ENCODE measurements at places on chromosomes 7 and 10. TPM values are rescaled to one million over a fixed set of nuclear protein-coding genes. Genes with fewer than 3 reads are reported as not detected.

DNA sequence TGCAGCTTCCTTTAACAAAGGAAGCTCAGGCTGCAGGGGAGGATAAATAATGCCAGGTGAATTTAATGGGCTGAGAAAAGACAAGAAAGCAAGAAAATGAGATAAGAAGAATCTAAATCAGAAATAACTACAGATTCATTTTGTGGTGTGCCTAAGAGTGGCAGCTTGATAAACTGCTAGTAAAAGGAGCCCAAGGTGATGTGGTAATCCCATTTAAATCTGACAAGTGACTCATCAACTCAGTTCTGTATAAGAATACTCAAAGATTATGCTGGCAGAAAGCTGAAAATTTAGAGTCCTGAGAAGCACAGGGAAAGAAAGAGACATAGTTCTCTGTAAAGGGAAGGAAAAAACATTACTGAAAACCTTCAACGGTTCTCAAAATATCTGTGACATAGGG, 109.4 kb upstream of the PDE1C start:
- H3K36me3 ChIP-seq = no peaks in the 10 kb centered on the region
- no peak for DNase-seq
- H3K27me3 ChIP-seq = no peaks in the 10 kb centered on the region
- no peak overlapping the region for H3K4me3 ChIP-seq
- H3K4me1 ChIP-seq = no peaks in the 10 kb centered on the region

DNA sequence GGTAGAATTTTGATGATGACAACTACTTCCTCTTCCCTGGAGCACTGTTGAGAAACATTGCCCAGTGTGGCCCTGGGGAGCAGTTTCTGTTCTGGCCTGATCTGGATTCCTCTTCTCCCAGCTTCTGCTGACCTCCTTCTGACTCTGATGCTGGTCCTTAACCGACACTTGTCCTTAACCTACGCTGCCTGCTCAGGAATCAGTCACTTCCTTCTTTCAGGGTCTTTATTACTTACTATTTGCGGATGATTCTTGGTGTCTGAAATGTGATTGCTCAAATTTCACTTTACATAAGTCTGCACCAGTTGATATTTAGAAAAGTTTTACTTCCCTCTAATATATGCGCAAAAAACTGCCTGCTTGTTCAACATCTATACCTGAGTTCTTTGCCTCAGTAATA, 164.1 kb downstream of the PTEN start:
- H3K4me3 ChIP-seq = no peak overlapping the region
- no peak overlapping the region for H3K27ac ChIP-seq
- H3K36me3 ChIP-seq = no peaks in the 10 kb centered on the region

DNA sequence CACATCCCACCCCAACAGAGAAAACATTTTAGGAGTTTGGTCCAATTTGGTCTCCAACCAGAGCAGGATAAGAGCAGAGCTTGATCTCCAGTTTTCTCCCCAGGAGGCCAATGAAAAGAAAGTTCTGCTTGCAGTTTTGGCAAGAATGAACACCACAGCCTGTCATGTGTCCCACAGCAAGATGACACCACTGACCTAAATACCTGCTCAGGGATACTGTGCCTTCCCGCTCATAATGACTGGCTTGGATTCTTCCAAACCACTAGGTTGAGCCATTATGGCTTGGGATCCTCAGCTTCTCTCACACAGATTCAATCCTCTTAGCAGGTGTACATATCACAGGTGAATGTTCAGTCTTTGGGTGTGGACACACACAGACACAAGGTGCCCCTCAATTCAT, 53.3 kb downstream of the C10orf90 start:
- H3K4me1 ChIP-seq = no peaks in the 10 kb centered on the region
- H3K4me3 ChIP-seq = no peak overlapping the region

- H3K4me1 ChIP-seq = peaks cover 10% of the 10 kb centered on the region
- H3K27me3 ChIP-seq = no peaks in the 10 kb centered on the region
Measured at GRCh38 chr10:59896191-59896590, 10.2 kb downstream of the CCDC6 start.

DNA sequence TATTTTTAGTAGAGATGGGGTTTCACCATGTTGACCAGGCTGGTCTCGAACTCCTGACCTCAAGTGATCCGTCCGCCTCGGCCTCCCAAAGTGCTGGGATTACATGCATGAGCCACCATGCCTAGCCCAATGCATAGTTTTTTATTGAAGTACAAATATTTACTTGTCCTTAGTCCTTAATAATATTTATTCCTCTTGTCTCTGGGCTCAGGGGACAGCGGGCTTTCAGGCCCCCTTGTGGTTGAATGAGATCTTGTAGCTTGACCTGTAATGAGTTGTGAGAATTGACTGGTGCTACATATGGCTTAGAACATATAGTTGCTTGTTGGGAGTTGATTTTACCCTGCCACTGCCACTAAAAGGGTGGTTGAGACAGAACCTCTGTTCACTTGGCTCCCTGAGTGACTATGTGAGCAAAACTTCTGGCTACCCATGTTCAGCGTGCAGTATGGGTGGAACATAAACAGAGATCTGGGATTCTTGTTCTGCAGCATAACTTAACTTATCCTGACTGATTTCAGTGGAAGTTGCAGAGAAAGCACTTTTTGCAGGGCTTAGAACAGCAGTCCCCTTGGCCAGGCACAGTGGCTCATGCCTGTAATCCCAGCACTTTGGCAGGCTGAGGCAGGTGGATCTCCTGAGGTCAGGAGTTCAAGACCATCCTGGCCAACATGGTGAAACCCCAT, 14.9 kb downstream of the CCL26 start:
- no peak overlapping the region for H3K27ac ChIP-seq
- no peaks in the 10 kb centered on the region for H3K36me3 ChIP-seq
- H3K27me3 ChIP-seq = no peaks in the 10 kb centered on the region

- no peaks in the 10 kb centered on the region for H3K36me3 ChIP-seq
- H3K27me3 ChIP-seq = no peaks in the 10 kb centered on the region
- no peak for DNase-seq
- no peak overlapping the region for H3K4me3 ChIP-seq
- H3K4me1 ChIP-seq = no peaks in the 10 kb centered on the region
Measured at GRCh38 chr7:90473814-90474213, 4.4 kb downstream of the PTTG1IP2 start.

GRCh38 chr10:66843396-66843795, 82.4 kb upstream of the LRRTM3 start:
- H3K36me3 ChIP-seq = no peaks in the 10 kb centered on the region
- DNase-seq = no peak
- no peaks in the 10 kb centered on the region for H3K27me3 ChIP-seq
- H3K27ac ChIP-seq = no peak overlapping the region

- H3K4me1 ChIP-seq = no peaks in the 10 kb centered on the region
- no peaks in the 10 kb centered on the region for H3K36me3 ChIP-seq
- no peak overlapping the region for H3K27ac ChIP-seq
- no peak for DNase-seq
Measured at GRCh38 chr7:51629206-51629605, 312.6 kb upstream of the COBL start.

GRCh38 chr7:44796504-44797328, at the start of gene PPIA:
Gene PPIA, plus strand, starts transcription at chr7:44796681. Its CDS starts 44 bp downstream, at chr7:44796725.
- H3K4me3 ChIP-seq = peak within 1 kb of the TSS; percentile 97
- H3K4me1 ChIP-seq = peaks cover 25% of the 10 kb centered on the region
- no peaks in the 10 kb centered on the region for H3K27me3 ChIP-seq
- peaks cover 26% of the 10 kb centered on the region for H3K36me3 ChIP-seq

- no peak overlapping the region for H3K4me3 ChIP-seq
- no peak for DNase-seq
- H3K27ac ChIP-seq = no peak overlapping the region
- no peaks in the 10 kb centered on the region for H3K4me1 ChIP-seq
Measured at GRCh38 chr10:6537770-6538169, 42.3 kb downstream of the PRKCQ start.

DNA sequence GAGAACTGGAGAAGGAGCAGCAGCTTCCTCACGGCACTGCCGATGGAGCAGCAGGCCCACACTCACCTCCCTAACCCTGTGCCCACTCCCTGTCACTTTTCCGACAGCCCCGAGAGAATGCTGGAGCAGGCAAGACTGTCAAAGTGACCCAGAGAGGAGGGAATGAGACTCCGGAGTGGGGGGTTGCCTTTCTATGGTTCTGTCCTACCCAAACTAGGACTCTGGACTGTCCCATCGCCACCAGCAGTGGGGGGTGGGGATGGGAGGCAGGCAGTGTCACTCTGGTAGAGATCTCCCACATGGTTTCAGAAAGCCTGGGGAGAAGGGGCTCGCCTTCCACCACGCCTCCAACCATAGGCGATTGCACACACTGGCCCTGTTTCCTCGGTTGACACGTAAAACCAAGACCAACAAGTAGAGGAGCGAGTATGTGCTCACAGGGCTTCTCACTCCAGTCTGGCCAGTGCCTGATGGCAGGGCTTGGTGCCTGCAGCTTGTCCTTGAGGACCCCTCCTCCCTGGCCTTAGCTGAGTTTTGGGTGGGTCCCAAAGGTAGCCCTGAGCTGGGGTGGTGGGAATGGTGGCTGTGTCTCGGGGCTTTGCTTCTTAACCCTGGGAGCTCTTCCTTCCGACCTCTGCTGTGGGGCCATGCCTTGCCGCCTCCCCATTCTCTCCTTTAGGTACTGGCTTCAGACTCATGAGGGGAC, 148.5 kb downstream of the PTPN20 start:
- no peak overlapping the region for H3K27ac ChIP-seq
- no peaks in the 10 kb centered on the region for H3K4me1 ChIP-seq
- H3K4me3 ChIP-seq = no peak overlapping the region
- peaks cover 2% of the 10 kb centered on the region for H3K27me3 ChIP-seq
- DNase-seq = no peak

- DNase-seq = no peak
- peaks cover 4% of the 10 kb centered on the region for H3K4me1 ChIP-seq
- peak overlapping the region; percentile 65 for H3K27ac ChIP-seq
- no peaks in the 10 kb centered on the region for H3K27me3 ChIP-seq
Measured at GRCh38 chr7:17598846-17599245, 300.4 kb downstream of the AHR start.

GRCh38 chr7:128893251-128894100, 17.0 kb downstream of the KCP start:
- H3K27ac ChIP-seq = no peak overlapping the region
- no peaks in the 10 kb centered on the region for H3K4me1 ChIP-seq
- H3K27me3 ChIP-seq = no peaks in the 10 kb centered on the region
- DNase-seq = no peak
- no peak overlapping the region for H3K4me3 ChIP-seq

DNA sequence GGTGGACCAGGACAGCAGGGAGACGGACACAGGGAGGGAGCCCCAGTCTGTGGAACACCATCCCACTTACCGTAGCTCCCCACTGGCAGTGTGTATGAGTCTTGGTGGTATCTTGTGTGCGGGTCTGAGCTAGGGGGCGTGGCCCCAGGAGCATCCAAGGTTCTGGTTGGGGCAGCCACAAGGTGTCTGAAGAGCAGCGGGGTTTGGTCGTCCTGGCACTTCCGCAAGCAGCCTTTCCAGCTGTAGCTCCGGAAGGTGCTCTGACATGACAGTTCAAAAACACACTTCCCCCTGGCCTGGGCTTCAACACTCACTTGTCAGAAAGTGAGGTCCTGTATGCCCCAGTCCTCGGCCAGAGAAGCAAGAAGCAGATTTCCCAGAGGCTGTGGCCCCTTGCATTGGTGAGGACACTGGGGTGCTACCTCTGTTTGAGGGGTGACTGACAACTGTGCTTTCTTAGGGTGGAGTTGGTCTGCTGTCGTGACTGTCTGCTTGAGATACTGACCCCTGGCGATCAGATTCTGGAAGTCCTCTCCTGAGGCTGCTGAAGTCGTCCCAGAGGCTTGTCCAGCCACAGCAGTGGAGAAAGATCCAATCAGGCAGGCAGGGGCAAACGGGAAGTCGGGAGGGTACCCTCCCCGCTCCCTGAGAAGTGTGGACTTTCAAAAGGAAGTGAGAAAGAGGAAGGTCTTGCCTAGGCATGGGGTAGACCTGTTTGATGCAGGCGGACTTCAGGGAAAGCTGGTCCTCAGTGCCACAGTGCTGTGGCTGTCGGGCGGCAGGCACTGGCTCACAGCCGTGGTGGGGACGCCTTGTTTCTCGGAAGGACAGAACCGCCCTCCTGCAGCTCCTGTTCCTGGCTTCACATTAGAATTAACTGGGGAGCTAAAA, 51.4 kb upstream of the PFKFB3 start:
- no peaks in the 10 kb centered on the region for H3K36me3 ChIP-seq
- H3K27ac ChIP-seq = no peak overlapping the region
- no peak for DNase-seq

- DNase-seq = no peak
- H3K27ac ChIP-seq = no peak overlapping the region
- H3K36me3 ChIP-seq = no peaks in the 10 kb centered on the region
- H3K27me3 ChIP-seq = no peaks in the 10 kb centered on the region
- no peak overlapping the region for H3K4me3 ChIP-seq
Measured at GRCh38 chr7:155257482-155258225, 40.0 kb upstream of the INSIG1 start.

GRCh38 chr10:118238573-118239235, 103.4 kb downstream of the FAM204A start:
- H3K4me3 ChIP-seq = no peak overlapping the region
- no peak overlapping the region for H3K27ac ChIP-seq
- DNase-seq = no peak
- H3K4me1 ChIP-seq = peaks cover 5% of the 10 kb centered on the region

GRCh38 chr7:70717553-70718329, 414.2 kb upstream of the GALNT17 start:
- no peaks in the 10 kb centered on the region for H3K27me3 ChIP-seq
- DNase-seq = no peak
- no peak overlapping the region for H3K27ac ChIP-seq

GRCh38 chr10:33937036-33937730, 602.7 kb upstream of the NRP1 start:
- DNase-seq = no peak
- no peak overlapping the region for H3K4me3 ChIP-seq

GRCh38 chr7:150463461-150463860, 13.0 kb downstream of the GIMAP8 start:
- DNase-seq = no peak
- peaks cover 13% of the 10 kb centered on the region for H3K27me3 ChIP-seq
- H3K4me3 ChIP-seq = no peak overlapping the region
- H3K4me1 ChIP-seq = no peaks in the 10 kb centered on the region
- no peak overlapping the region for H3K27ac ChIP-seq
- no peaks in the 10 kb centered on the region for H3K36me3 ChIP-seq

The H2BK1 gene
- not detected for total RNA-seq

The RRP12 gene
- total RNA-seq = 94.9 TPM

The PCLO gene
- total RNA-seq = 1.1 TPM

The IFIT2 gene
- total RNA-seq = 31.6 TPM

The GIMAP5 gene
- 0.51 TPM for total RNA-seq

The HTR7 gene
- total RNA-seq = 0.33 TPM

The C10orf53 gene
- not detected for total RNA-seq

The GHRHR gene
- not detected for total RNA-seq

The PIK3CG gene
- total RNA-seq = 0.13 TPM

The SEMA3D gene
- 11.5 TPM for total RNA-seq

The NEURL1 gene
- 0.10 TPM for total RNA-seq

The PPP1R3A gene
- total RNA-seq = not detected

The CCDC126 gene
- total RNA-seq = 10.3 TPM
